ENCODE measurements at places on chromosomes 1 and 21. TPM values are rescaled to one million over a fixed set of nuclear protein-coding genes. Genes with fewer than 3 reads are reported as not detected.

DNA sequence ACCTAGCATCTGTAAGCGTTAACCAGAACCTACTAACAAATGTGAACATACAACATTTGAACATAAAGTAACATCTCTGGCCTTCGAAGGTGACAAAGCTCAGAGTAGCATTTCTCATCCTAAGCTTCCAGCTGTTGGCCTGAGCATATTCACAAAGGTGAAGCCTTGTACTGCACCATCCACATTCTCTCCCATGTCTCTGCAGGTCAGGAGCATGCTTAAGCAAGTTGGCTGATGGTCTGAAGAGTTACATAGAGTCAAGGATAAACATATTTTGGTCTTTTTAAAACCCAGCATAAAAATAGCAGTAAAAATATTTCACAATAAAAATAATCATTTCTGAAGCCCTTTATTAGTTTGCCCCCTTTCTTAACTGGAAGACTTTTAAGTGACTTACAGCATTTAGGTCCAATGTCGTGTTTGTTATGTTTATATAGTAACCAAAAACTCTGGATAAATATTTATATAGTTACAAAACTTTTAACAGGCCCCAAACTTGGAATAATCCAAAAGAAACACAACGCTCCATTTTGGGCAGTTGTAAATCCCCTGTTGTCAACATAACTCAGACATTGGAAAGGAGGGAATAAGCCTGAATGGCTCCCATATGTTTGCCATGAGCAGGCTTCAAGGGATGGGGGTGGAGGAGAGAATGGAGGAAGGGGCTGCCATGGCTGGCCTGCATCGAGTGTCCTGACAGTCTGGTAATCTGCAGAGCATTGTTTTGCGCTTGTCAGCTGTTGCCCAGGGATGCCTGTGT lies 42.8 kb upstream of the ENAH start:
- no peak for DNase-seq

DNA sequence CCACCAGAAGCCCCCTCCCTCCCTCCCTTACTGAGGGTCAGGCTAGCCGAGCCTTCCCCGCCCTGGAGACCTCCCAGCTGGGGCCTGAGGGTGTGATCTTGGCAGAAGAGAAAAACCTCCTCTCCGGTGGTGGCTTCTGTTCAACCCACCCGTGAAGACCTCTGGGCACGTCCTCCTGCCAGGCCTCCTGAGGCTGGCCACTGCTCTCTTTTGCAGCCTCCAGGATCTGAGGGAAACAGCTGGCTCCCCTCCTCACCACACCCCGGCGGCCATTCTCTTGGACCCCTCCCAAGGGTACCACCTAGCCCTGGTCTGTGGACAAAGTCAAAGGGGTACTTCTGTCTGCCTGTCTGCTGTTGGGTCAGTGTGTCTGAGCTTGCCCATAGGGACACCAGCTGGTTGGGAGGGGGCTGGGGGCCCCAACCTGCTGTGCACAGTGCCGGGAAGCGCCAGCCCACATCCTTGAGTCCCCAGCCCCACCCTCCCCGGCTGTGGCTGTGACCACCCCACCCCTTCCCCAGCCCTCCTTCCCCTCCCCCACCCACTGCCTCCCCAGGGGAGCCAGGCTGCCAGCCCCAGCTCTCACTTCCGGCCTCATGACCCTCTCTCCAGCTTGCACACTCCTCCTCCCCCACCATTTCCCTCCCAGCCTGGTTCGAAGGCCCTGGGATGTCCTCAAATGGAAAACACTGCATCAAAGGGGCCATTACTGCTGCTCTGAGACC lies 48.1 kb downstream of the AHDC1 start:
- no peak for DNase-seq

DNA sequence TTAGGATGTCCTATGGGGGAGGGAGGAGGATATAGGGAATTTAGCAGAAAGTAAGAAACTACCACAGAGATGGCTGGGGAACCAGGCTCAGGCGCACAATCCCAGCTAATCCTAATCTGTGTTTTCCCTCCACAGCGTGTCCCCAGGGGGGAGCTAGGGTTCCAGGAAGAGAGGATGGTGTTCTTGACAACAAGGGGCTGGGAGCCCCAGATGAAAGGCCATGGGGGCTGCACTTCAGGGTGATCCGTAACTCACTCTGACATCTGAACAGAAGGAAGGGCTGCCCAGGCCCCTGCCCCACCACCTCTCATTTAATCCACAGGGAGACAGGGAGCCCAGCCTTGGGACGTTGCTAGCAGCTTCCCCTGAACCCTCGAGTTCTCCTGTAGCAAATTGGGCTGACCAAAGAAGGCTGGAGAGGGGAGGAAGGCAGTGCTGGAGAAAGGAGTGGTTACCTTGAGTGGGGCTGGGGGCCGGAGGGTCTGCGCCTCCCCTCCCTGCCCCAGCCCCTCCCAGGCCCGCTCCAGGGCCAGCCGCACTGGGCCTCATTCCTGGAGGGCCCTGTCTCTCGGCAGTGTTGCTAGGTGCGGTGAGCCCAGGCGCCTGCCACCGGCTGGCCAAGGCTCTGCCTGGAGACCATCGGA lies 131.7 kb downstream of the TMEM53 start:
- no peak for DNase-seq

DNA sequence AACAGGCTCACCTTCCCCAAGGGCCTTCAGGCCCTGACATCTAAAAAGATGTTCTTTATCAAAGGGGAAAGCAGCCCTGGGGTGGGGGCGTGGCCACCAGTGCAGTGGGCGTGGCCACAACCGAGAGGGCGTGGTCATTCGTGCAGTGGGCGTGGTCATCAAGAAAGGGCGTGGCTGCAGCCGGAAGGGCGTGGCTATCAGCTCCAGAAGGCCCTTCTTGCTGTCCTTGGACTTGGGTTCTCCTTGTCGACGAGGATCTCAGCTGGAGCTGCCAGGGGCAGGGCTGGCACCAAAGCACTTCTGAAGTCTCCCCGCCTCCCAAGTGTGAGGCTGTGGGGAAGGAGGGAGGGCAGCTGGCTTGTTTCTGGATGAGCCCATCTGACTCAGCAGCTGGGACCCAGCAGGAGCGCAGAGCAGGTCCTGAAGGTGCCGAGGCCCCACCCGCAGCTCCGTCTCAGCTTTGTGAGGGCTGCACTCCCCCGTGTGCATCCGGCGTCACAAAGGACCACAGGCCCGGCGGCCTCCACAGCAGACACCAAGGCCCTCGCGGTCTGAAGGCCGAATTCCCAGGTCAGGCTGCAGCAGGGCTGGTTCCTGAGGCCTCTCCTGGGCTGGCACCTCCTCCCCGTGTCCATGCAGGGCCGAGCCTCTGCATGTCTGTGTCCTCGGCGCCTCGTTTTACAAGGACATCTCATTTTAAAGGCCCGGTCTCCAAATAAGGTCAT lies 12.8 kb downstream of the PDE9A start:
- DNase-seq, result peak; percentile 76

GRCh38 chr21:37459575-37459974 lies 93.0 kb downstream of the DYRK1A start:
- no peak for DNase-seq

- no peak for DNase-seq
Measured at GRCh38 chr1:112514901-112515300, 6.1 kb downstream of the WNT2B start.

GRCh38 chr1:64527786-64528185 lies 57.9 kb downstream of the CACHD1 start:
- no peak for DNase-seq

- DNase-seq, result no peak
Measured at GRCh38 chr1:17485281-17485680, 45.8 kb upstream of the RCC2 start.

GRCh38 chr1:173960625-173961024 lies 43.5 kb upstream of the SERPINC1 start:
- DNase-seq, result no peak

GRCh38 chr1:3822421-3822820 lies 26.1 kb upstream of the LRRC47 start:
- DNase-seq, result no peak

GRCh38 chr1:181128592-181129497 lies 40.3 kb downstream of the IER5 start:
- no peak for DNase-seq

DNA sequence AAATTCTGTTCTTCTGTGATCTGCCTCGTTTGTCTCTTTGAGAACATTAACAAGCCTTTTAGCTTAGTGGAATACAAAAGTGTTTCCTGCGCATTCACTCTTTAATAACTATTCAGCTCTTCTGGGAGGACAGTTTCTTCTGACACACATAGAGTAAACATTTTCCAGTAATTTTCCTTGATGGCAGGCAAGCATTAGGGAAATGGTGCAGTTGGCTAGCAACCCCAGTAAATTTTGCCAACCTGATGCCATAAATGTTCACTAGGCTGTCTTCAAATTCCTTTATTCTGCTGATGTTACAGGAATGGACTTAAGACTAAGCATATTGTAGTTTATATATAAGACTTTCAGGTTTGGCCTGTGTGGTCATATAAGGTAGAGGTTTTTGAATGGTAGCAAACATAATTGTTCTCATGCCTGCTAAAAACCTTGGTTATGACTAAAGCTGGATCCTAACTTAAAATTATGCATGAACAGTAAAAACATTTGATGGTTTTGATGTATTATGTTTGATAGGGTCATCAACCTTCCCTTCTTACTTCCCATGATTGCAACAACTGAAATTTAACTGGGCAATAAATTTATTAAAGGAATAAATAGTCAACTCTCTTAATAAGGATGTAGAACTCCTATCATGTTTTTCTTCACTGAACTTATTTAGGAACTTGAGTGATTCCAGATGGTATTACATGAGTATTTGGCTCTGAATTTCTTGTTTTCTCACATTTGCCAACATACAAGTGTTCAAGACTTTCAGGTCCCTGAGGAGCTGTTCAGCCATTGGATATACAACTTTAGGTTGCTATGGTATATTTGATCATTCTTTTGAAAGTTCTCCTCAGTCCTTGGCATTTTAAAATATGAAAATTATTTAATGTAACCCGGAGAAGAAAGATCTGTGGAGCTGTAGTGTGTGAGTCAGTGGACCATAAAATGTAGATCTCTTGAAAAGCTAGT lies 223.4 kb downstream of the FMN2 start:
- DNase-seq, result no peak

- DNase-seq, result no peak
Measured at GRCh38 chr21:26834181-26834905, 10.9 kb downstream of the ADAMTS1 start.

Gene CD84
- polyA plus RNA-seq, result 1.5 TPM

Gene DNAJC6
- polyA plus RNA-seq, result 2.5 TPM

Gene SPATA6
- 6.2 TPM for polyA plus RNA-seq

Gene NUF2
- polyA plus RNA-seq, result 11.5 TPM

Gene CD1D
- 15.0 TPM for polyA plus RNA-seq

Gene RHD
- not detected for polyA plus RNA-seq

Gene PTGFRN
- 26.9 TPM for polyA plus RNA-seq

Gene CYP4Z1
- not detected for polyA plus RNA-seq
